ENCODE measurements at places on chromosomes 1 and 21.

DNA sequence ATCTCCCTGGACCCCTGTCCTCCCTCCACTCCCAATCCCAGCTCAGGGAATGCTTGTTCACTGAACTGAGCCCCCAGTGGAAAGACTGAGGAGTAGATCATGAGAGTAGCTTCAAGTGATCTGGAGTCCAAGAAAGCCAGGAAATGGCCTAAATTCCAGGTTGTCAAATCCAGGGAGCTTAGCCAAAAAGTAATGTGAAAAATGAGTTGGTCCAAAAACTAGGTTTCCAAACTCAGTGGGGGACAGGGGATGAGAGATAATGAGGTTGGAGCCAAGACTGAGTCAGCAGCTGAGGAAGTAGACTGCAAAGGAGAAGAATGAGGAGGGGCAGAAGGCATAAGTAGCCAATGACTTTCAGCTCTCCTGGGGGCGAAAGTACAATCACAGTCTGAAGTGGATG, 284.1 kb upstream of the BEND5 start:
- no peak for DNase-seq

DNA sequence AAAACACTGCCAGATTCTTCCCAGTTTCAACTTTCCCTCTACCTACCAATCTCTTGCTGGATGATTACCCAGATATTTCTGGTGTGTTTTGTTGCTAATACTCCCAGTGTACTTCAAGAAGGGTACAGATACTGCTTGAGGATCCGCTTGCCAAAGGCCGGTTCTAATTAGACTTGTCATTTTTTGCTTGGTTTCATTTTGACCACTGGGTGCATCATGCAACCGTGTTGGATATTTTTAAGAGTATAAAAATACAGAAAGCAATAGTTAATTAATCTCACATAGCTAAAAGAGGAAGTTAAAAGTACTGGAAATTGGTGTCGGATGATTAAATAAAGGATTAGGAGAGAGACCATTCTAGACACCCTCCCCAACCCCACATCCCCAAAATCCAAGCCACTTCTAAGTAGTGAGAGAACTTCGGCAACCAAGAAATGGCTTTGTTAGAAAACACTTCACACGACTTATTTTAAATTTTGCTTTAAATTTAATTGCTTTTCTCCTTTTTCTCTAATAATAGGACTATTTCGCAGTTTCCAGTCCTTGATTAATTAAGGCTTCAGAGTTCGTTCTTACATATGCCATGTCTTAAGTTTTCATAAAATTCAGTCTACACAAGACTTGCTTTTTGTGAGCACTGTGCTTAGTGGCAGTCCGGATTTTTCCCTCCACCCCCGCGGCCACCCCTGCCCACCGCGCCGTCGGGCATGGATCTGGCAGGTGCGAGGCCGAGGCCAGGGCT, 2.5 kb upstream of the CDKN2C start:
- DNase-seq: no peak

- DNase-seq: no peak
These were observed 406.1 kb downstream of the RPS6KC1 start for GRCh38 chr1:213457186-213457585.

GRCh38 chr1:160284220-160284781, 632 bp downstream of the PEX19 start:
- no peak for DNase-seq

- no peak for DNase-seq
These were observed 21.3 kb upstream of the CYP4X1 start for GRCh38 chr1:47002211-47002610.

DNA sequence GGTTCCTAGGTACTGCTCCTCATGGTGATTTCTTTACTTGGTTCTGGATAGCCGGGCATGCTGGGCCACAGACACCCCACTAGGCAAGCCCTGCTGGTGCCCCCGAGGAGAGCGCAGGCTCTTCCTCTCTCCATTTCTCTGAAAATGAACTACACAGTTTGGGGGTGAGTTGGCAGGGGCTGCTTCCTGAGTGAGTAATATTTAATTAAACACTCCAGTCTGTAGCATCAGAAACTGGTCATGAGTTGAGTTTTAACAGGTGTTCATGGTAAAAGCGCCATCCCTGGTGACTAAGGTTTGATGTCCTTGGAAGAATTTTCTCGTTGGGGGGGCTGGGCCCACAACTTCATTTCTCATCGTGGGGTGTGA, 1.7 kb downstream of the SPSB1 start:
- DNase-seq: no peak

Data from right lung (tissue), 10 donors.